ENCODE measurements at places on chromosomes 7 and 10.

DNA sequence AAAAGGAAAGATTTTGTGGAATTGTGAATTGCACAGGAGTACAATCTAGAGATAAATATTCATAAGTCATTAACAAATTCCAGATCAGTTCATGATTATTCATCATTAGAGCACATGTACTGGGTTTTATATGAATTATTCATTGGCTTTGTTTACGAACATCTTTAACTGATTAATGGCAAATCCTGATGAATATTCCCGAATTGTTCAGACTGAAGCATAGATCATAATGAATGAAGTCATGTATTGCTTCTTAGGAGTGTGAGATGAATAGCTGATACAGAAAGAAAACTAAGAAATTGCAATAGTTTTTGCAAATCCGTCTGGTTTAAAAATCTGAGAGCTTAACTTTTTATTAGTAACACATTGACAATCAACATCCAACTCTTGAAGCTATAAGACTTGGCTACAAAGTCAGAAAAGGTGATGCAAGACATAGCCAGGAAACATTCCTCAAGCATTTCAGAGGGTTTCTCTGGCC, 183.6 kb upstream of the DGKB start:
- no peak for DNase-seq

- no peak for DNase-seq
Measured at GRCh38 chr7:92435542-92435941, 11.7 kb upstream of the GATAD1 start.

DNA sequence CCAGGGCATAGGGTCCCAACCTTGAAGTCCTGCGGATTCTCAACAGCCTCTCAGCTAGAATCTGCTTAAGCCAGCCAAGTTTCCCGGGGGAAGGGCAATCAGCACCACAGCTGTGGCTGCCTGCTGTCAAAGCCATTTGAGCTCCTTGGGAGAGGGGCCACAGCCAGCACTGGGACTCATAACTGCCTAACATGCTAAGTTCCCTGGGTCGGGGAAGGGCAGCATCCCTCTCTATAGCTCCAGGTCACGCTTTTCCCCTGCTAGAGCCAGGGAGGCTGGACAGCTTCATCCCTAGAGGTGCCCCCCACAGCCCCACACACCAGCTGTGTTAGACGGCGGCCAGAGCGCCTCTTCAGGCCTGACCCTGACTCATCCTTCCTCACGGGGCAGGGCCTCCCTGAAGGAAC, 49.6 kb upstream of the PDE1C start:
- no peak for DNase-seq

GRCh38 chr10:74118804-74119203, 31.8 kb downstream of the AP3M1 start:
- peak; percentile 30 for DNase-seq

- no peak for DNase-seq
Measured at GRCh38 chr7:141945356-141945755, 1.4 kb downstream of the CLEC5A start.

GRCh38 chr7:28666154-28666553, 253.8 kb downstream of the CREB5 start:
- no peak for DNase-seq

DNA sequence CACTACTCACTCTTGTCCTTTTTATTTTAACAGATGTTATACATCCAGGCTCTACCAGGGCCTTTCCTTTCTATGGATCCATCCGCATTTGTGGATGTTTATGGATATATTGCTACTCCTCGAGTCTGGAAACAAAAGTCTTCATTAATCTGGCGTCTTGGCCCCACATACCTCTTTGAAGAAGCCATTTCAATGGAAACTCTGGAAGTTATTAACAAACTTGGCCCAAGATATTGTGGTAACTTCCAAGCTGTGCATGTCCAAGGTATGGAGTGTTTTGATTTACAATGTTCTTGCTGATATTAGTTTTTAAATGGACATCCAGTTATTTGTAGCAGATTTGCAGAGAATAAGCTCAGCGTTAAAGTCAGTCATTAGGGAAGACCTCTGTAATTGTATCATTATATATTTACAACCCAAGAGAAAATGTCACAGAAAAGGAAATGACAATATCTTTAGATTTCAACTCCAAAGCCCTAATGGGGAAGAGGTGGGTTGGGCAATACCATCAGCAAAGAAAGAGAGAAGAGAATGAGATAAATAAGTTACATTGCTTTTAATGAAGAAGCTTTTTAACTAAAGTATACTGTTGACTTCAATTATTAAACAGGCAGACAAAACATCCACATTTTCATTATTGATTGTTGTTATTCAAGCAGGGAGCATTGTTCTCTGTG, 102.1 kb downstream of the WDFY4 start:
- no peak for DNase-seq

- no peak for DNase-seq
Measured at GRCh38 chr10:89785095-89785494, 83.7 kb downstream of the KIF20B start.

DNA sequence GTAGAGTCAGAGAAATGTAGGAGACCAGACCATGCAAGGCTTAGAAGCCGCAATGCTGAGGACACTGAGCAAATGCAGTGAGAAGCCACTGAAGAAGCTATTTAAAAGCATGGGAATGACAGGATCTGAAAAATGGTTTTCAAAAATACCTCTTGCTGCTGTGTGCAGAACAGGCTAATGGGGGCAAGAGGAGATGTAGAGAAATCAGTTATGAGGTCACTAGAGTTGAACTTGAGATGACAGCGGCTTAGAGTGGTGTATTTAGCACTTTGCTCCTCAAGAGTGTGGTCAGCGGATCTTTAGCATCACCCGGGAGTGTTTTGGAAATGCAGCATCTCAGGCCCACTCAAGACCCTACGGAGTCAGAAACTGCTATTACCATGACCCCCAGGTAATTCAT, 48.8 kb downstream of the KIAA1549 start:
- DNase-seq = no peak

GRCh38 chr7:79984210-79984609, 150.4 kb upstream of the GNAI1 start:
- DNase-seq = no peak

DNA sequence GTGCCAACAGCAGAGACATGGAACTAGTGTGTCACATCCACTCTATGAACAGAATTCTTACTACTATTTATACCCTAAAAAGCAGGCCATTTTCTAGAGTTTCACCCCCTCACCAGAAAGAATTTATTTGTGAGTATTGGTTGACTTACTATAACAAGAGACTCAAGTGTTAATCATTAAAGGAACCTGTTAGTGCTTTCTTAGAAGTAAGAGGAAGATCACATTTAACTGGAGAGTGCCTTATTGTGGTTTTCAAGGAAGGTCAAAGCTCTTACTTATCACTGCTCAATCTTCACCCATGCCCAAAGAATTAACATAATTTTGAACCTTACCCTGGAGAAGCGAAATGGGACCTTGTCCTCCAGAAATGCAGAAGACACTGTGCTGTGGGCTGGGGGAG, 169.3 kb upstream of the PRSS1 start:
- no peak for DNase-seq

GRCh38 chr10:78952686-78953085, 116.1 kb upstream of the ZMIZ1 start:
- DNase-seq = peak; percentile 62

GRCh38 chr10:127216786-127217185, 20.4 kb upstream of the INSYN2A start:
- no peak for DNase-seq

- no peak for DNase-seq
Measured at GRCh38 chr10:103395754-103396066, 565 bp downstream of the ATP5MK start.

DNA sequence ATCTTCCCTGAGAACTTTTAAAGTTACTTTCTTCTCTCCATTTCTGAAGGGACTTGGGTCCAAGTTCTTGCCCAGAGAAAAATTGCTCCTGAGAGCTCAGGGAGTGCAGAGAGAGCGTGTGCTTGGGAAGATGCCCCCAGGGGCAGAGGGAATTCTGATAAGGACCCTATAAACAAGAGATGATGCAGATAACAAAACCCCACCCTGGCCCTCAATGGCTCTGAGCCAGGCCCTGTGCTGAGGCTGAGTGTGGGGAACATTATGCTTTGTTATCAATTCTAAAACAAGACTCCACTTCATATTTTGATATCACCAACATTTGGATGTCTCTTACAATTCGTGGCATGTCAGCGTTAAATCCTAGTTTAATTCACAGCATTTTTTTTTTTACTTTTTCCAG, 34.4 kb upstream of the HABP2 start:
- no peak for DNase-seq

- DNase-seq = no peak
Measured at GRCh38 chr7:73436031-73436929, 2.7 kb downstream of the FZD9 start.

GRCh38 chr7:75033064-75033463, 40.5 kb downstream of the RCC1L start:
- DNase-seq = no peak

DNA sequence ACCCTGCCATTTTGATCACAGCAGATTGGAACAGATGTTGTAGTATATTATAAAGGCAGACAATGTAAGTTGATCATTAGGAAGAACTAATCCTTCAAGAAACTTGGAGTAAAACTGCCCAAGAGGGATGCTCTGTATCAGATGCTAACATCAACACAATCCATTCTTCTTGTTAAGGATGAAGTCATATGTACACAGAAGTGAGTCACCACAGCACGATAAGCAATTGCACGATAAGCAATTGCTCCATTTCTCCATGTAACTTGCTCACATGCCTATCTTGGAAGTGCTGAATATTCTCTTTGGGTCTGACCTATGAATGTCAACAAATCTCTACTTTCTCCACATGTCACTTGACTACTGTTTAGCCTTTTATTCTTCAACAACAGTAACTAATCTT, 41.5 kb upstream of the DMTF1 start:
- no peak for DNase-seq

- no peak for DNase-seq
Measured at GRCh38 chr7:90894122-90894521, 298.0 kb downstream of the CDK14 start.

DNA sequence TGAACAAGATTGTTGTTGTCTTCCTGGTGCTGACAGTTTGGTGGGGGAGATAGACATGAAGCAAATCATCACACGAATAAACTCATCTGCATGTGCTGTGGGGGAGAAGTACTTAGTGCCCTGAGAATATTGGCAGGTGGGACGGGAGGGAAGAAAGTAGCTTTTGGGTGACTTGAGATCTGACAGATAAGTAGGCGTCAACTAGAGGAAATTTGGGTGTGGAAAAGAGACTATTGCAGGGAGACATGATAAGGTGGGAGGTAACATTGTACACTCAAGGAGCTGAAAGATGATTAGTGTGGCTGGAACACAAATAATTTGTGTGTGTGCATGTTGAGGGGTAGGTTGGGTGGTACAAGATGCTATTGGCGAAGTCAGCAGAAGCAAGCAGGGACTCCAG, 30.1 kb downstream of the CNNM2 start:
- DNase-seq = no peak

GRCh38 chr7:28088032-28088431, 92.6 kb downstream of the JAZF1 start:
- DNase-seq = peak; percentile 30

GRCh38 chr7:123665157-123665556, 9.5 kb downstream of the LMOD2 start:
- no peak for DNase-seq

DNA sequence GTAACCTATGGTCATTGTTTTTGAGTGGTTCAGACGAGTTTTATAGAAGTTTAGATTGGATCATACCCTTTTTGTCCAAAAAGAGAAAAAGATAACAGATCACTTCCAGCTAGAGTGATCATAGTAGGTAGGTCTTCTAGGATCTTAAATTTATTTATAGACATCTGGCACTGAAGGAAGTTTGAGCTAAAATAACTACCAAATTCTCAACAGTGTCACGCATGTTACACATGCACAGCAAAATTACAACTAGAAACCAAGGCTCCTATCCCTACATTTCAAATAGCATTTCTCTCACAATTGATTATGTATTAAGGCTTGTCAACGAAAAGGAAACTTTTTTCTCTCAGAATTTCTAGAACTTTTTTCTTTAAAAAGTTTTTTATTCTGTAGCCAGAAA, 2.3 kb downstream of the CALU start:
- no peak for DNase-seq

DNA sequence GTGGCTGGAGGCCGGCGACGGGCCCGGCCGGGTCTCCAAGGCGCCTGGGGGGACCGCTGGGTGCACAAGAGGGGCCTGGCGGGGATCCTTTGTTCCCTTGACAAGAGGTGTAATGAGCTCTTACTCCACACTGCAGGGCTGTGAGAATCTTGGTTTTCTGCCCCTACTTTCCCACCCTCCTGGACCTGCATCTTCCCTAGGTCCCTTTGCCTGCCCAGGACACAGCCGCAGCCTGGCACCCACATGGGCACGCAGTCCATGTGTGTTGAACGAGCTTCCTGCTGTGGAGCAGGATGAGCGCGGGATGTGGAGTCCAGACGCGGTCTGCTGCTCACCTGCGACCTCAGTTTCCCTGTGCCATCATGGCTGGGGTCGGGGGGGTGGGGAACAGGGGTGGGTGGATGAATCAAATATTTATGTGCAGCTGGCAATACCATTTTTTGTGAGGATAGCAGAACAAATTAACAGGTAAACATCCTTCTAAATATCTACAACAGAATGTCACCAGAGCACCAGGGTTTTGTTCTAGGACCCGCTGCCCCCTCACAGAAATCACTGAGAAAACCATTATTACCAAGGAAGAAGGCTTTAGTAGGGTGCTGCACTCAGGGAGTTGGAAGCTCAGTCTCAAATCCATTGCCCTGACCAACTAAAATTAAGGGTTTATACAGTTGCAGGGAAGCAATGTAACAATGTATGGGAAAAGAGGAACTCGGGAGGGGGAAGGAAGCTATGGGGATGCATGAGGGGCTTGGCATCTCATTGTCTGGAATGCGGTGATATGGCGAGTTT, 474 bp upstream of the NSMCE4A start:
- no peak for DNase-seq

- no peak for DNase-seq
Measured at GRCh38 chr7:143199040-143199439, 15.8 kb downstream of the TAS2R39 start.

- no peak for DNase-seq
Measured at GRCh38 chr10:2196272-2196671, 458.9 kb upstream of the ADARB2 start.

- no peak for DNase-seq
Measured at GRCh38 chr7:106915873-106916272, 50.8 kb downstream of the PIK3CG start.

DNA sequence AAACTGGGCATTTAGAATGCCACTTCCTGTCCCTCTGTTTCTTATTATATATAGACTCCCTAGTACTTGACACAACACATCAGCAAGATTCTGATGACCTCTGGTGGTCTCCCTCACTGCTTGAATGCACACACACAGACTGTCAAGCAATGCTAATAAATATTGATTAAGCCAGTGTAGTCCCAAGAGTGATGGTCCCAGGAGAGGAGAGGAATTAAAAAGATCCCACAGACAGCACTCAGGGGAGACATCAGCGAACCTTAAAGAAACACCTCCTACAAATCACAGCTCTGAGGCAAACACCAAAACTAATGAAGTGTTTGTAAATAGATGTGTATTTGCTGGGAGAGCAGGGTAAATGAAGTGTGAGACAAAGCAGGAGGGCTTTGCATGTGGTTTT, 1291.2 kb downstream of the XPNPEP1 start:
- DNase-seq = no peak

GRCh38 chr7:112892263-112892662, 102.1 kb upstream of the TMEM168 start:
- no peak for DNase-seq

GRCh38 chr10:45257600-45257999, 57.8 kb downstream of the OR13A1 start:
- no peak for DNase-seq

GRCh38 chr7:31104361-31105255, 52.5 kb downstream of the ADCYAP1R1 start:
- DNase-seq = no peak

GRCh38 chr10:43407576-43408330, 1.2 kb downstream of the HNRNPF start:
- DNase-seq = peak; percentile 91

- no peak for DNase-seq
Measured at GRCh38 chr10:12056748-12057147, 12.0 kb upstream of the DHTKD1 start.
